Endothelial cell (in vitro differentiated cells): ENCODE measurements at places on chromosomes 5 and 9. TPM values are rescaled to one million over a fixed set of nuclear protein-coding genes. Genes with fewer than 3 reads are reported as not detected.

GRCh38 chr9:133591116-133591910 lies 17.9 kb downstream of the FAM163B start:
- no peak for DNase-seq

- no peak for DNase-seq
These were observed 561.1 kb downstream of the KCTD16 start for GRCh38 chr5:144731786-144732185.

DNA sequence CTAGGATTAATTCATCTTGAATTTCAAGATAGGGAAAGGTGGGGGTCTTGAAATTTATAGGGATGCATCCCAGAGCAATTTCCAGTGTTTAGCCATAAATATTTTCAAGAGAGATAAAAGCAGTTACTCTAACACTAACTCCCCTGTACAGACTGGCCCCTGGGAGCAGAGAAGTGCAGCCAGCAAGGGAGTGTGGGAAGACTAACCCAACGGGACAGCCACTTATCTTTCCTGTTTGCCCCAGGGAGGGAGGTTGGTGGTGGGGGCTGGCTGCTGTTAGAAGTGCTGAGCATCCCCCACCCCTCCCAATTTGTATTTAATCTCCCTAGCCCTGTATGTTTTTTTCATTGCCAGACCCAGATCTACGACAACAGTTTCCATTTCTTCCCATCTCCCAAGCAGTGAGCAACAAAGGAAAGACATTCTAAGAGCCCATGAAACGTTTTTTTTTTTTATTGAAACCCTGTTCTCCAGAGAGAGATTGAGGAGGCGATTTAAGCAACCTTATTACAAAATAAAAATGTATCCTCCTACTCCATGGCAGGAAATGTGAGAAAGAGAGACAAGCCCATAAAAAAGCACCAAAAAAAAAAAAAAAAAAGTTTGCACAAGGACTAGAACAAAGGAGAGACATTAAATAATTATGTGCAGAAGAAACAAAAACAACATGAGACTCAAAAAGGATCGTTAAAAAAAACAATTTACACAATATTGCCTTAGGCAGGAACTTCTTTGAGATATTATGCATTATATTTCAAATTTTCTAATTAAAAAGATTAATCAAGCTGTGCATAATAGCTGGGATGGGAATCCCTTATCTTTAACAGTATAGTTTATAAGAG lies 343.4 kb downstream of the ARHGEF28 start:
- no peak for DNase-seq

TOMM5 gene
- total RNA-seq = 52.5 TPM

- no peak for DNase-seq
These were observed 3.5 kb downstream of the PAX5 start for GRCh38 chr9:37030611-37030939.

NR2F1 gene
- total RNA-seq = 2.1 TPM

- peak; percentile 61 for DNase-seq
These were observed 718 bp upstream of the DENND4C start for GRCh38 chr9:19229595-19230354.

DNA sequence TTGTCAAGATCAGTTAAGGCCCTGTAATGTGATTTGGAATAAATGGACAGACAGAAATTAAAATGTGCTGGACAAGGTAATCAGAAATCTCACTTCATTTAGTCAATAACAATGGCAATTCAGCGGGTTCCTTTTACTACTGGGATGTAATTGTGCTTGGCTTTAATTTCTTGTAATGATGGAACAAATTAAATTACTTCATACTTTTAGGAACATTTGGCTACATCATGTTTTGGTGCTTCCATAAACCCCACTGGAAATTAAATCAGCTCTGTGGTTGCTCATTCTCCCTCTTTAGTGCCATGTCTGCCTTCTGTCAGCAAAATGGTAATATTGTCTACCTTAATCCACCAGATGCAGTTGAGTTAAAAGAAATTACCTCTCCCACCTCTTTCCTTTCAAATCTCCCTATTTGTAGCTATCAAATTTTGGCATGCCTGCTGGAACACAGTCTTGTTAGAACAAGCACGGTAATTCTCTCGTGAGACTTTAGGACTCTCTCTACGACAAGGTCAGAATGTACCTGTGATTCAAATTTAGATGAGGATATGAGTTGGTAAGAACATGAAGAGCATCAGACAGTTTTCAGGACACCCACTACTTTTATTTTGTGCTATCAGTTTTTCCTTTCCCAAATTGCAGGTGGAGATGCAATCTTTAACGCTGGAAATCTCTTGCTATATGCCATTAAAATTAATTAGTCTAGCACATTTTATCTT lies 476.3 kb downstream of the RAB3C start:
- no peak for DNase-seq

DNA sequence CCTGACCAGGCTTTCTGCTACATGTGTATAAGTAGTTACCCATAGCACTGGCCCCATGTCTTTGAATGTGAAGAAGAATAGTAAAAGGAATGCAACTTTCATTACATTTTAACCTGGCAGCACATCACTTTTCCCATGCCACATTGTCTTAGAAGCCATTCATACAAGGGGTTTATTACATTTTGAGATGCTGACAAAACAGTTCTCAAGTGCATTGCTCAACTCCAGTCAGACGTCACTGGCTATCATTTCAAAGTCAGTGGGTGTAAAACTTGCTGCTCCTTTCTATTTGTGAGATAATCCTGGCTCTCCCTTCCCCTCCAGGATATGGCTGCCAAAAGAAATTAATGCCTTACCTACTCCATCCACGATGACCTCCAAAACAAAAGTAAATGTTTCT lies 97.0 kb upstream of the VCAN start:
- DNase-seq = no peak

SPINK7 gene
- total RNA-seq = not detected

GPR151 gene
- total RNA-seq = not detected

GRPEL2 gene
- 51.1 TPM for total RNA-seq

- DNase-seq = no peak
These were observed 88.2 kb downstream of the LIFR start for GRCh38 chr5:38468202-38468673.

- no peak for DNase-seq
These were observed 8.6 kb upstream of the RAPGEF1 start for GRCh38 chr9:131748411-131748955.

KIAA0825 gene
- 2.0 TPM for total RNA-seq

GRCh38 chr5:148179234-148179824 lies 11.0 kb downstream of the SPINK14 start:
- DNase-seq = peak; percentile 16

ADGRD2 gene
- not detected for total RNA-seq

PCDHA11 gene
- 7.8 TPM for total RNA-seq

- no peak for DNase-seq
These were observed 56.9 kb upstream of the GGTA1 start for GRCh38 chr9:121556580-121556979.

- DNase-seq = no peak
These were observed 225.9 kb downstream of the RFX3 start for GRCh38 chr9:3299872-3300271.

DNA sequence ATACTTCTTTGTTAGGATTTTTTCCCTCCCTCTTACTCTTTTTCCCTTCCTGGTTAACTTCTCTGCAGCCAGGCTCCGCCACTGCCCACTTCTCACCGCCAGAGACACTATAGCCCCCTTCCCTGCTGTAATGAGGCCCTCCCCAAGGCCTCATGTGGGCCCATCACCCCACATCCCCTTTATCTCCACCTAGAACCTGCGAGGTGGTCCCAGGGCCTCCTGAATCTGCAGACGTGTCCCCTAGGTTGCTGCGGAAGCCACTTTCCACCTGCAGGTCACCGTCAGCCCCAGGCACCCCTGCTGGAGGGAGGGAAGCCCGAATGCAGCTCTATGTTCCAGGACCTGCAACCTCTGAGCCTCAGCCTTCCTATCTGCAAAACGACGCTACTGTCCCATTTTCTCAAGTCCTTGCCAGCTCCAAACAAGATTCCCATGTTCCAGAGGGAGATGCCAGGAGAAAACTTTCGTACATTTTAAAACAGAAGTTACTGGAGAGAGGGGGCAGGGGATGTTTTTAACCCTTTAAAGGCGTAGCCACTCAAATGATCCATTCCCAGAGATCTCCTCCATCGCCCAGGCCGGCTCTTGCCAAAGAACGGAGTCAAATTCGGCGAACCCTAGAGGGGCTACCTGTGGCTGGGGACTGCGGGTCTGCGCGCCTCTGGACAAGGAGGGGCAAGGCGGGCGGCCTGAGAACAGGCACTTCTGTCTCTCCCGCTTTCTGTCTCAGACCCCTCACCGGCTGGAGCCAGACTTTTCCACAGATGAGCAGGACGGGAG lies 929 bp downstream of the SH3PXD2B start:
- peak; percentile 63 for DNase-seq

GRCh38 chr9:123373946-123374345 lies 17.9 kb downstream of the CRB2 start:
- no peak for DNase-seq

PCDHB3 gene
- 6.5 TPM for total RNA-seq

DNA sequence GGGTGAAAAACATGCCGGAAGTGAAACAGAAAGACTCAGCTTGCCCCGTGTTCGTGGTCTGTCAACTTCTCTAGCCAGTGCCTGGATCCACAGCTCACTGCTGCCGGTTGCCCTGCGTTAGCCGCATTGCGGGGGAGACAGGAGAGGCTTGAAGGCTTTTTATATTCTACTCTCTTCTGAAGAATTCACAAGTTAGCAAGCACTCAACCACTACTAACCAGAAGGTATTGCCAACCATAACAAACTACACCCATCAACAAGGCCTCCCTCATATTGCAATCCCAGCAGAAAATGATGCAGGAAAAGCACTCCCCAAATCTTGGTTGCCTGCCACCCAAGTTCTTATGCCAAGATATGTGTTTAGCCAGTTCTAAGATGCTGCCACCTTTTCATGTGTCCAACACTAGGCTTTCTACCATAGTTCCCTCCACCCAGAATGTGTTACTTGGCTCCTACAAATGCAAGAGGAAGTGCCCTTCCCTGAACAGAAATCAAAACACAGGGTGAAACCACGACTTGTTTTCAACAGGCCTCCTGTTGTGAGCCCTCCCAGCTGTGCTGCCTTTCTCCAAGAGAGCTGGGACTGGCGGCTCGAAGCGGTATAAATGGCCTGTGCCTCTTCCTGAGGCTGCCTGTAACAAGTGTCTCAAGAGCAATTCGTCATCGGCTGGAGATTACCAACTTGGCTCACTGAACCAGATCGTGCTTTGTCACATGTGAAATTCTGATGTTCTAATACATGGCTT lies 129.0 kb downstream of the SNX18 start:
- no peak for DNase-seq

GGTA1 gene
- 19.7 TPM for total RNA-seq

DNA sequence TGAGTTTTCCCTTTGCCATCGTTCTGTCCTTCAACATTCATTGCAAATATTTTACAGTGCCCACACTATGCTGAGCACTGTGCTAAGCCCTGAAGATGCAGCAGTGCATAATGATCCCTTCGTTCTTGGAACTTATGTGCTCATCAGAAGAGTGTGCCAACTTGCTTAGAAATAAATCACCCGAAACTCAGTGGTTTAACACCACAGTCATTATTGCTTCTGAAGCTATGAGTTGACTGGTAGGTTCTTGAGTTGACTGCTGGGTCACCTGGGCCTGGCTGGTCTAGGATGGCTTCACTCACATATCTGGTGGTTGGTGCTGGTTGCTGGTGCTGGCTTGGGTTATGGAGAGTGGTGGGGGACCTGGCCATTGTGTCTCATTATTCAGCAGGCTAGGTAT lies 20.9 kb downstream of the PCSK5 start:
- DNase-seq = no peak

C9orf153 gene
- 0.36 TPM for total RNA-seq

TRIP13 gene
- total RNA-seq = 8.4 TPM

GRCh38 chr5:95928724-95929253 lies 32.9 kb downstream of the ELL2 start:
- no peak for DNase-seq

KCTD16 gene
- 0.44 TPM for total RNA-seq

GRCh38 chr9:93261735-93262523 lies 78.0 kb downstream of the WNK2 start:
- DNase-seq = no peak

GRCh38 chr9:127611603-127611898 lies 526 bp upstream of the STXBP1 start:
- no peak for DNase-seq

EDIL3 gene
- total RNA-seq = 74.6 TPM

DNA sequence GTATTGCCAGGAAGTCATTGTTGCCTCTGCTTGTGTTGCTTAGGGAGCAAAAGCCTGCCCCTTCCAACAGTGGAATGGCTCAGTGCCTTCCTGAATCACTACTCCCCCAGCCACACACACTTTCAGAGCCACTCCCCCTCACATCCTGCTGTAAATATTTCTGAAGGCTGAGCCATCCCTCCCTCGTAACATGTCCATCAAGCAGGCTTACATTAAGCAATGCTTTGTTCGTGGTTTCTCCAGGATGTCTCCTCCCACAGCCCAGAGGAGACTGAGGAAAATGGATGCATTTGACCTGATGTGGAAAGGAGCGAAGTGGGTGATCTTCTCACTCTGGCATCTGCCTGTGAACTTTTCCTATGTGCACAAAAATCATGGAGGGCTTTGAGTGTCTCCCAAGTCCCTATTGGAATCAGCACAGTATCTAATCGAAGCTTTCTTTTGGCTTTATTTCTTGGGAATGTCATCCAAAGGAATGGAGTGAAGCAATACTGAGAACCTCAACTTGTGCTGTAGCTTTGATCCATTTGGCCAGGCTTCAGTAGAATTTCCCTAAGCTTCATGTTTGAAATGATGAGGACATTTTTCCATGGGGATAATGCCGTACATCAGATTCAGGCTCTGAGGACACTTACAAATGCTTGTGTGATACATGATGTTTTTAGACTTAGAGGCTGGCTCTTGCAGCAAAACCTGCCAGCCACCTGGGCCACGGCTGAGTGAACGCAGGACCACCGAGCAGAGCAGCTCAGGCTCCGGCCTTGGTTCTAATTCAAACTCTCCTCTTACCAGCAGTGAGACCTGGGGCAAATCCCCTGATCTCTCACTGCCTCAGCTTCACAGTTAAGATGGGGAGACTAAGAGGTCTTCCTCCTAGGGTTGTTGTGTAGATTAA lies 389.1 kb downstream of the ENC1 start:
- DNase-seq = peak; percentile 35

- DNase-seq = no peak
These were observed 253.5 kb upstream of the NREP start for GRCh38 chr5:112010475-112010874.

CDC20B gene
- total RNA-seq = not detected

BAAT gene
- not detected for total RNA-seq

GTF3C4 gene
- total RNA-seq = 27.6 TPM

DNA sequence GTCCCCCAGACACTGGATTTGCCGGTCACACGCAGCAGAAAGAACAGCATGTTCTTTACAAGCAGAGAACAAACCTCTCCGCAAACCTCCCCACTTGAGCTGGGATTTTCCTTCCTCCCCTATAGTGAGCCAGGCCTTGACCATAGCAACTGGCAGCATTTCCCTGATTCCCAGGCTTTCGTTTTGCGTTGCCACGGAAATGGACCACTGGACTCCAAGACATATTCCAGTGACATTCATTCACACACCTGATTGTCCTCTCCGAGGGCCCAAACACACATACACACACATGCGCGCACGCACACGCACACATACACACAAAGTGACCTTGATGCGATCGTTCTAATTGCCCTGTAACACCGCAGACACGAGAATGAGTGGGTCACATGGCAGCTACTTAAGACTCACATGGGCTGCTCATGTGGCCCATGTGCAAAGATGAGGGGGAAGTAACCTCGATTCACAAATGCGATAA lies 80.9 kb upstream of the CPEB4 start:
- DNase-seq = no peak

CCNJL gene
- total RNA-seq = 65.0 TPM

C8G gene
- 1.1 TPM for total RNA-seq

ARHGEF39 gene
- 1.4 TPM for total RNA-seq
